ENCODE measurements at places on chromosomes 12 and 14.

DNA sequence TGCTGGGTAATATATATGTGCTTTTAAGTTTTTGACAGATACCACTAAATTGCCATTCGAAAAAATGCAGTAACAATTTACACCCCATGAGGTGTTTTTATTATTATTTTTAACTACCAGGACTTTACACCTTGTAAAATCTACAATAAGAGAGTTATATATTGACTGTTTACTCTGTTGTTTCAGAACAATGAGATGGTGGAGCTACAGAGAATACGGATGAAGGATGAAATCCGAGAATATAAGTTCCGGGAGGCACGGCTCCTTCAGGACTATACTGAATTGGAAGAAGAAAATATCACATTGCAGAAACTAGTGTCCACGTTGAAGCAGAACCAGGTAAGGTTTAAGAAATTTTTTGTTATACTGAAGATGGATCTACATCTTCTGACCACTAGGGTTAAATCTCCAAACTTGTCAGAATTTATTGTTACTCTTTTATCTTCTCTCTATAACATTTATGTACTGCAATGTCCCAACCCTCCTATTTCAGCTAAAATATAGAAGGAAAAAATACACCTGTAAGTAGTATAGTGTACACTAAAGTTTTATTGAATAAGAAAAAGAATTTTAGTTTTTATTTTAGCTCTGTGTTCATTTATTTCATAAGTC is 105.4 kb upstream of the FGD4 start:
- no peak for DNase-seq

DNA sequence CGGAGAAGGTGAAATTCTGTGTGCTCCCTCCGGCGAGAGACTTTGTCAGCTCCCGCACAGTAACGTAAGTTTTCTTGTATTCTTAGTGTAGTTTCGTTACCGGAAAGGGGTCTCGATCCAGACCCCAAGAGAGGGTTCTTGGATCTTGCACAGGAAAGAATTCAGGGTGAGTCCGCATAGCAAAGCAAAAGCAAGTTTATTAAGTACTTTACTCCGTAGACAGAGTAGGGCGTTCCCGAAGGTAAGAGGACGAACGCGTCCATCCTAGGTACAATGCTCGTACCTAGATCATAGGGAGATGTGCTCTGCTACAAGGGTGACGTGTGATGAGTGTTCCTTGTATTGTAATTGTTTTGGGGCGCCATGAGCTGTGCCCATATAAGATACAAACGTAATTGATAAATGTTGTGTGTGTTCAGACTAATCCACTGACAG is 293 bp downstream of the IFI27L1 start:
- no peak for DNase-seq

- no peak for DNase-seq
Measured at GRCh38 chr14:60002819-60003492, 83.0 kb downstream of the LRRC9 start.

GRCh38 chr14:61331992-61332657 is 10.7 kb downstream of the PRKCH start:
- DNase-seq, result no peak

DNA sequence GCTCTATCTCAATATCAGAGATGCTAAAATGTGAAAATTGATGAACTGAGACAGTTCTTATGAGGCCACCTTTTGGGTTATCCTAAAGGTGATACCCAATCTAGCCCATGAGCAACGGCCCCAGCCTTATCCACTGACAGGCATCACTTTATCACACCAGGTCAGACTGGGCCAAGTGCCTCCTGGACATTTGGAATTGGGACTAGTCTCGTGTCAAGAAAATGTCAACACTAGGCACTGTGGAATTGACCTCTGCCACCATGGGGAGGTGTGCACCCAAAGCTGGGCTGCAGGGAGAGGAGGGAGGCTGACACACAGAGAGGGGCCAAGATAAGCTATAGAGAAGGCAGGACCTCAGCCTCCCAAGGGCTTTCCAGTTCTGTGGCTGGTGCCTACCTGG is 78.5 kb upstream of the ZFP36L1 start:
- no peak for DNase-seq

Measured in DMS79 treated with DMSO at 0.1 percent for 48 hours (cell line).